ENCODE measurements at places on chromosomes 7 and 10.

- no peak for DNase-seq
Measured at GRCh38 chr10:71421075-71421434, 24.3 kb downstream of the CDH23 start.

- no peak for DNase-seq
Measured at GRCh38 chr7:116449441-116449840, 50.1 kb upstream of the CAV2 start.

GRCh38 chr7:153902862-153903261, 149.3 kb upstream of the DPP6 start:
- DNase-seq = no peak

DNA sequence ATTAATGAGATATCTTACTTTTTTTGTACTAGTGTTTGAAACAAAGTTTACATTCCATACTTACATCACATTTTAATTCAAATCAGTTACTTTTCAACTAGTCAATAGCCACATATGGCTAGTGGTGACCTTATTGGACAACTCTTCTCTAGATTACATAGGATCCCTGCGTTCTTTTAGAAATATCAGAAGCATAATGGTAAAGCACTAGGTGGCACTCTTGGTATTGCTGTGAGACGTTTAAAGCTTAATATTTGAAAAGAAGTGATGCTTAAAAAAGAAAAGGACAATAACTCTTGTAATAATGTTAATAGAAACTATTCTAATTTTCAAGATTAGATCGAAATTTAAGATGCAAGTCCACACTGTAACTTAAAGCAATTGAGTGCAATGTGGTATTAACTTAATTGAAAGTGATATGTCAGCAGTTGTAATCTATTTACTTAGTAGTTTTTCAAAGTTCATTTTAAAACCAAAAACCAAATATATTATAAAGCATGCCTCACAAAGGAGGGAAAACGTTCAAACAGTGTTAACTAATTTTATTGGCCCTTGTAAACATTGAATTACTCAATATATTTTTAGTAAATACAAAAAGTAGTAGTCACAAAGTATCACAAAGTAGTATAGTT, 339.1 kb downstream of the ATRNL1 start:
- no peak for DNase-seq

DNA sequence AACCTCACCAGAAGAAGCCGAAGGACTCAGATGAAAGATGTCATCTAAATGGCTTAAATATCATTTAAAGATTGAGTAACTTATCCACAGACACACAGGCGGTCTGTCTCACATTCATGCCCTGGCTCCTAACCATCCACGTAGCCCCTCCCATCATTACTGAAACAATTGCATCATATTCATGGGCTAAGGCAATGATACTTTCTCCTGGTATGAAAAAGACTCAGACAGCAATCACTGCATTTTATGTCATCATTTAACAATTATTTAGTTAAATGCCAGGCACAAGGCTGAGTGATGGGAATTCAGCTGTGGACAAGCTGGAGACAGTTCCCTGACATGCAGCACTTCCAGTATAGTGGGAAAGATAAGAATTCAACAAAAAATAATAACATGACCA, 11.2 kb upstream of the TECTB start:
- DNase-seq = no peak

GRCh38 chr10:101615525-101616116, 27.5 kb downstream of the DPCD start:
- DNase-seq = no peak

DNA sequence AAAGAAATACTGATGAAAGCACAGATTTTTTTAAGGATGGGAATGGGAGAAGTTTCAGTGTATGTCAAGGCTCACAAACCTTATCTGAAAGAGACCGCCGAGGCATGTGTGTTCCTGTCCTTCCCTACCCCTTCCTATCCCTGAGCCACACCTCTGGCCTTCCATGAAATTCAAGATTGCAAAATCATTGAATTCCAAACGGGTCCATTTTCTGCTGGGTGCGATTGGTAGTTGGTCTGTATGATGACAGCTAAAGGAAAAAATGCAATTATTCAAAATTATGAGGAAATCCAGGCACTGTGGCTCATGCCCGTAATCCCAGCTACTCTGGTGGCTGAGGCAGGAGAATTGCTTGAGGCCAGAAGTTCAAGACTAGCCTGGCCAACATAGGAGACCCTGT, 170.1 kb downstream of the ARHGAP12 start:
- no peak for DNase-seq

GRCh38 chr7:144255471-144255897, 9.1 kb downstream of the OR2A7 start:
- DNase-seq = no peak

GRCh38 chr10:9508606-9509005, 1454.1 kb downstream of the GATA3 start:
- no peak for DNase-seq

DNA sequence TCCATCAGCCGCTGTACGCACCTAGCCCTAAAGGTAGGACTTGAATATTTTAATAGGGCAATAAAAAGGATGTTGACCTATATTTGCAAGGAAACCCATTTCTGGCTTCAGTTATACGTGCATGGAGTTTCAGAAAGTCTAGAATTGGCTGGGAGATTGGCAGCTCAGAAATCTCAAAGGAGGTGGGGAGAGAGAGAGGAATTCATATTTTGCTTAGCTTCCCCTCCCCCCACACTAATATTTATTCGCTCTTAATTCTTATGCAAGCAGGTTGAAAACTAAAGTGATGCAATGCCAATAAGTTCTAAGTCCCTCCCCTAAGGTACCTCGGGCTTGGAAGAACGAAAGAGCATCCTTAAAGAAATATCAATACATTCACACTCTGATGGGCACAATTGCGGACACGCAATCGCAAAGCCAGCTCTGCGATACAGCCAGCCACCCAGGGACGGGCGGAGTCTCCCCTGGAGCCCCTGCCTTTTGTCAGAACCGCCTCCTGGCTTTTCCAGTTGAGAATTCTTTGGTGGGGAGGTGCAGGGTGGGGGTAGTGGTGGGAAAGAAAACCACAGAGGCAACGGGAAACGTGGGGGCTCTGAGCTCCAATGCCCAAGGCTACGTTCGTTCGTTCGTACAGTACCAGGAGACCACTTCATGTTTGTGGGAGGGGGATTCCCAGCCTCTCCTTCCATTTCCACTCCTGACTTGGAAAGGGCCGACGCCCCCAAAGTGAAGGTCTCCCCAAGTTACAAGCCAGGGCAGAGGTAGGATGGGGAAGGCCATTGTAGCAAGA, 1.3 kb downstream of the SHH start:
- DNase-seq = no peak
